SW 1271 (cell line): ENCODE measurements at places on chromosomes 3 and 15.
A peak's percentile ranks its signal among the peaks of the same experiment; 100 is the strongest.

DNA sequence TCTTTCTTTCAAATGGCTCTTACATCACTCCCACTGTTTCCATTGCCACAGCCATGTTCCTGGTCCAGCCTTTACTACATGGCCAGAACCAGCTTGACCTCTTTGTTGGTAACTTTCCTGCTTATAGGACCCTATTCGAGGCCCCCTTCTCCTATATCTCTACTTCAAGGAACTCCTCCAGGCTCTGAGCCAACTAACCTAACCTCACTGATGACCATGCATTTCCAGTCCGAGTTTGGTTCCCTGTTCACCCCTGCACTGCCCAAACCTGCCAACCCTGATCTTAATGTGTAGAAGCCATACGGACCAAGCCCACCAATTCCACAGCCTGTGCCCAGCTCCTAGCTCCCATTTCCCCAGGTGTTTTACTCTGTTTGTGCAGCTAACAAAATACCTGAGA is 38.4 kb upstream of the TIPARP start:
- DNase-seq: no peak

GRCh38 chr3:59758672-59759071 is 708.8 kb upstream of the CFAP20DC start:
- DNase-seq: no peak

GRCh38 chr3:49454458-49454857 is 15.6 kb upstream of the DAG1 start:
- no peak for DNase-seq

DNA sequence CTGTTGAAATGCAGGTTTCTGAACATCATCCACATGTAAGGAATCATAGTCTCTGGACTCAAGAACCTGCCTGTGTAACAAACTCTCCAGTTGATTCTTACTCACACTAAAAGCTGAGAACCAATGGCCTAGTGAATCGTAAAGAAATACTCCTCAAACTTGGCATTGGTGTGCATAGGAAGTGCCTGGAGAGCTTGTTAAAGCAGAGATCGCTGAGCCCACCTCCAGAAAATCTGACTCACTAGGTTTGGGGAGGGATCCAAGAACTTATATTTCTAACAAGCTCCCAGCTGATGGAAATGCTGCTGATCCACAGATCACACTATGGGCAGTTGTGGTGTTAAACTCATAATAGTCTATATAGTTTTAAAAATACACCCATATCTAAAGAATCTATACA is 55.8 kb upstream of the LMCD1 start:
- peak; percentile 17 for DNase-seq

DNA sequence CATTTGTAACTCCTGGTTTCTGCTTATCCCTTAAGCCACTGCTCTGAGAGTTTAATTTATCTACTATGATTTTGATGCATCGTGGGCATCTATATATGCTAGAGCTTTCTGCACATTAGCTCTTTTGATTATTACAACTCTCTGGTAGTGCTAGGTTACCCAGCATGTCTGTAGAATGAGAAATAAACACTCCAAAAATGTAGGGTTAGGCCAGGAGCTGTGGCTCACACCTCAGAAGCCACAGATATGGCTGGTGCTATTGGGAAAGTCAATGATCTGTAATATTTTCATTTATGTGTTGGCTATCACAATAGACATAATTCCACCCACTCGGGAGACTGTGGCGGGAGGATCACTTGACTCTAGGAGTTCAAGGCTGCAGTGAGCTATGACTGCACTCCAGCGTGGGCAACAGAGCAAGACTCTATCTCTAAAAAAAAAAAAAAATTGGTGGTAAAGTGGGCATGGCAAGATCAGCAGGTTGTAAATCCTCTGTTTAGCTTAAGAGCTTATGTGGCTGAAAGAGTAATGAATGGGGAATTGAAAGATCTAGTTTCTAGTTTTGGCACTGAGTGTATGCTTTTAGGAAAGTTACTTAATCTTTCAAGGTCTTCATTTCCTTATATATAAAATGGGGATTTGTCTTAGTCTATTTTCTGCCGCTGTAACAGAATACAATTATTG is 6.3 kb downstream of the TIGIT start:
- DNase-seq: no peak

- DNase-seq: no peak
These were observed 6.2 kb upstream of the SEMA3B start for GRCh38 chr3:50262778-50263177.

DNA sequence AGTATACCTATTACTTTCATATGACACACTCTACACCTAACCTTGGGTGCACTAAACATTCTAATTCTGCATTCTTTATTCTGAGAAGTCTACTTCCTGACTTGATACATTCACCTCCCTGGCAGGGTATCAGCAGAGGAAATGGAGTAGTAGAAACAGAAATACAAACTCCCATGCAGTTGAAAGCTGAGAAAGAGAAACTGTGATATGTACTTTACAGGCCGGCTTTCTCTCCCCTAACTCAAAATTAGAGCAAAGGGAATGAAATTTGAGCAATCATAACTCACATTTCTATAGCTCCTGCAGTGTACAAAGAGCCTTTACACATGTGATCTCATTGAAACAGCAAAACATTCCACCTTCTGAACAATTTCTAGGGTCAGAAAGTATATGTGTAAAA is 135.5 kb upstream of the COL8A1 start:
- DNase-seq: no peak

DNA sequence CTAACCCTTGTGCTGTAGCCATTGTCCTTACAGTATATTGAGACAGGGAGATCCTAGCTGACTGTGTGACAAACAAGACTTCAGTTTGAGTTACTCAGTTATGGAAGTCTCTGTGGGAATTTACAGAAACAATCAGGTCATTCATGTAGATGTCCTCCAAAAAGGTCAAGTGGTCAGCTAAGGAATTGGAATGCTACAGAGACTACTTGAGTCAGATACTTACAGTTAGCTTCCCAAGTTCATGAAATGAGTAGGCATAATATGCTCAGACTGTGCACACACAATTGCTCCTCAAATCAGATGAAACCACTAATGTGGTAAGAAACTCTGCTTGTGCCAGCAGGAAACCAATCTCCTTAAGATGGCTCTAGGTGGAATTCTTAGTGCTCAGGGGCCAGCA is 985.7 kb downstream of the NSUN3 start:
- no peak for DNase-seq

GRCh38 chr3:56932866-56933265 is 127.6 kb upstream of the SPATA12 start:
- no peak for DNase-seq

DNA sequence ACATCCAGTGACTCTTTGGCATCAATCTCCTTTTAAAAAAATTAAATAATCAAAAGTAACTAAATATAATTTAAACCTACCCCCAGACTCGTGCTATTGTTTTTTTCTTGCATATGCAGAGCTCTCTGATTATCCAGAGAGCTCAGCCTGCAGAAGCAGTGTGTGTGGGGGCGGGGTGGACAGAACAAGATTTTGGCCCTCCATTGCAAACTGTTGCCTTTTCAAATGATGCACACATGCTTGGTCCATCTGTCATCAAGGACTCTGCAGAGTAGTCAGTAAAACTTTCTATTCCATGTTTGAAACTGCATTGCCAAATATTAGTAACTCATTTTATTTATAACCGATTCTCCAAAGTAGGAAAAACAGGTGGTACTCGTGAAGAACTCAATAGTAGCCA is 28.6 kb upstream of the STXBP5L start:
- no peak for DNase-seq

- DNase-seq: no peak
These were observed 5.5 kb downstream of the ARHGEF26 start for GRCh38 chr3:154126651-154127050.

- no peak for DNase-seq
These were observed 42.4 kb upstream of the LARS2 start for GRCh38 chr3:45345846-45346580.

- no peak for DNase-seq
These were observed 4.8 kb downstream of the MESD start for GRCh38 chr15:80984856-80985255.

- no peak for DNase-seq
These were observed 172.1 kb downstream of the TBC1D2B start for GRCh38 chr15:77905301-77905920.

DNA sequence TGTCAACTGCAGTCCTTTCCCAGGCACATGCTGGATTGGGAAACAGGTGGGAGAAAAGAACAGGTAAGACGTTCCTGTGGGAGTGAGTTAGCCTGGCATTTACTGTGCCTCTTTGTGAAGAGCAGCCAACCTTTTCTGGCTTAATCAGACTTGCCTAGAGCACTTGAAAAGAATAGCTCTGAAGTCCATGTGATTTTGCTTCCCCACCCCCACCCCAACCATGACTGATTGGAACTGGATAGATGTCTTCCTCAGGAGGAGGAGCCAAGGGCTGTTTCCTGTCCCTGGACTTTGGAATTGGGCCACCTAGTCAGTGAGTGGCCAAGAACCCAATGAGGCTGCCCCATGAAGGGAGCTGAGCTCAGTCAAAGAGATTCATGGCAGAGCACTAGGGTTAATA is 4.7 kb upstream of the TMEM41A start:
- DNase-seq: no peak

DNA sequence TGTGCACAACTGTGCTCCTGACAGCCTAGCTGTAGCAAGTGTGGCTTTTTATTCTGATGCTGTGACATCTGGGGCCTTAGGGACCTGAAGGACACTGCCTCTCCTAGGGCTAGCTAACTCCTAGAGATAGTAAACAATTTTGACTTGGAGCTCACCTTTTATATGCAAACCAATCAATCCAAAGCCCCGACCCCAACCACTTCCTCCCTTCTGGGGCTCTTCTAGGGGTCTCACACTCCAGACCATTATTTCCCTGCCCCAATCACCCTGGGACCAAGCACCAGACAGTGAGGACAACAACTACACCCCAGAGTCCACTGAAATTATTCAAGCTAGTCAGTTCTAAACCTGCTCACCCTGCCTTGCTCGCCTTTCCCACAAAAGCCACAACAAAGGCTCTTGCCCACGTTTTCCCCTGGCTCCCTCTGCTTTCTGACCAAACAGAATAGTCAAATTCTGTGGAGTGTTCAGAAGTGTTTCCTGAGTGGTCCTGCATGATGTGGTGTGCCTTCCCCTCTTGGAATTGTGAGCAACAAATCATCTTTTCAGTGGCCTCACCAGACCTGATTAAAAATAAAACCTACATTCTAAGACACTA is 84.2 kb upstream of the WNT5A start:
- DNase-seq: no peak

GRCh38 chr3:185732782-185733181 is 92.1 kb downstream of the IGF2BP2 start:
- DNase-seq: peak; percentile 92

DNA sequence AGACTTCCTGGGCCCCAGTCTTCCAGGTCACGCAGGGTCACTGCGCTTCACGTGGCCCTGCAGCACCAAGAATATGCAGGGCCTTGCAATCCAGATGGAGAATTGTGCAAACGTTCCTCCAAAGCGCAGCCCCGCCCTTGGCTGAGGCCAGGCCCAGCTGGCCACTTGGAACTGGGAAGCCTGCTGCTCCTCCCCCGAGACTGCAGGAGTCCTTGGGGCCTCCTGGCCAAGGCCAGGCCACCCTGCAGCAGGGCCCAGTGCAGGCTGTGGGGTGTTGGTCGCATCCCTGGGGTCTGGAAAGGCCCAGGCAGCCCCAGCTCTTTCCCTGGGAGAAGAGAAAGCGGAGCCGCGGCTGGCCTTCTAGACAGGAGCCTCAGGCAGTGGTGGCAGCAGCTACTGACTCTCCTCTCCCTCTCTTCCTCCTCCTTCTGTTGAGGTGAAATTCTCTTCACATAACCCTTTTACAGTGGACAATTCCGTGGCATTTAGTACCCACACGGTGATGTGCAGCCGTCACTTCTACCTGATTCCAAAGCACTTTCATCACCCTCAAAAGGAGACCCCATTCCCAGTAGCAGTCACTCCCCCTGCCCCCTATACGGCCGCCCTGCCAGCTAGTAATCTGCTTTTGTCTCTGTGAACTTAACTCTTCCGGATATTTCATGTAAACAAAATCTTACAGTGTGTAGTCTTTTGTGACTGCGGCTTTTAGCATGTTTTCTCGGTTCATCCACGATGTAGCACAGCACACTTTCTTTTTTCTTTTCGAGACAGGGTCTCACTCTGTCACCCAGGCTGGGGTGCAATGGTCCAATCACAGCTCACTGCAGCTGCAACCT is 103.9 kb downstream of the TMEM266 start:
- no peak for DNase-seq

DNA sequence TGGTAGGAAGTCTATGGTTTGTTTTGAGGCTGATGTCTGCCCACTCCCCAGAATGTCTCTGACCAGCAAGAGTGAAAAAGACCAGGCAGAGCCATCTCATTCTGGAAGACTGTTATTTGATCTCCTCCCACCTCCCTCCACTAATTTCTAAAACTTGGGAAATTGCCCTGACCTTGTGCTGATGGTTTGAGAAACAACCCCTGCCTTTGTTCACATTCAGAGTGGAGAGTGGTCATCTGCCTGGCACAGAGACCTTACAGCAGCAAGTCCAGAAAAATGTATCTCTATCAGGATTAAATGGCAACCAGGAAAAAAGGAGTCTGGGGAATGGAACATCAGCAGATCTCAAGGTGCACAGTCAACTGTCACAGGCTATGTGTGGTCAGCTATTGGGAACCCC is 25.7 kb downstream of the SPATA12 start:
- DNase-seq: no peak

DNA sequence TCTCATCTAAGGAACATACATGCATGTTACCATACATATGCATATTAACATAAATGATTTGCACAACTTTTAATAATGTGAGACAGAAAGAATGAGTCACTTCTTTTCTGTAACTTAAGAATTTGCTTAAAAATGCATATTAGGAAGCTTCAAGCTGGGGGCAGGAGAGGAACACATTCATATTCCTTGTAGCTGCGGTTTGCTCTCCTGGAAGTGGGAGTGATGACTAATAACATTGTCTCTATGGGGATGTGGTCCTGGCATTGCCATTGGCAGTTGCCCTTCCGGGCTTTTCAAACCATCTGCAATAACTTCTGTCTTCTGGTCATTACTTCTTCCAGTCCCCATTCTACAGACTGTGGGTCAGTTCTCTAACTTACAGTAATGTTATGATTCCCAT is 15.6 kb downstream of the CHST2 start:
- peak; percentile 88 for DNase-seq

- no peak for DNase-seq
These were observed 43.8 kb downstream of the RAB6B start for GRCh38 chr3:133851931-133852330.
